ENCODE measurements at places on chromosomes 12 and 14.

DNA sequence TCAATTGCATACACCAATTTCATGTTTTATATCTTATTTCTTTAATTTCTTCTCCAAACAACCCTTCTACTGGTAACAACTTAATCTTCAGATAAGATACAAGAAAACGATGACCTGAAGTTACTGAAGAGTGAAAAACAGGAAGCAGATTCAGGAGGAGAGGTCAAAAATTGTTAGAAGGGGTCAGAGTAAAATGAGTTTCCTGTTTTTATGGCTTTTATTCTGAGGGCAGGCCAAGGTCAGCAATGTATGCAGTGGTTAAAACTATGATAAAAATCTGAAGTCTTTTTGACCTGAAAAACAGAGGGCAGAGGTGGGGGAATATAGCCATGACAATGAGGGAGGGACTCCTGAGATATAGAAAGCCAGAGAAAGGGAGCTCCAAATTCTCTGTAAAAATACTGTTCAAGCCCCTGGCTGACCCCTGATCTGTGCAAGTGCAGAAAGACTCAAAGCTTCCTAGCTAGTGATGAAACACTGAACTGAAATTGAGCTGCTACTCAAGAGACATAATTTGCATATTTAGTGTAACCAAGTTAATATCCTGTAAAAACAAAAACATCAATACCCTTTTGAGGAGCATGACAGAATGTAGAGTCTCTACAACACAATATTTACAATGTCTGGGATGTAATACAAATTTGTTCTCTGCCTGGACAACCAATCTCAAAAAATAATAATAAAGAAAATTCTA is 514.3 kb upstream of the SEL1L start:
- no peak for DNase-seq

GRCh38 chr12:117574655-117575054 is 213.2 kb upstream of the NOS1 start:
- DNase-seq = no peak

GRCh38 chr12:63525831-63526230 is 142.5 kb downstream of the DPY19L2 start:
- DNase-seq = no peak

GRCh38 chr12:15707516-15708199 is 81.5 kb downstream of the EPS8 start:
- no peak for DNase-seq

DNA sequence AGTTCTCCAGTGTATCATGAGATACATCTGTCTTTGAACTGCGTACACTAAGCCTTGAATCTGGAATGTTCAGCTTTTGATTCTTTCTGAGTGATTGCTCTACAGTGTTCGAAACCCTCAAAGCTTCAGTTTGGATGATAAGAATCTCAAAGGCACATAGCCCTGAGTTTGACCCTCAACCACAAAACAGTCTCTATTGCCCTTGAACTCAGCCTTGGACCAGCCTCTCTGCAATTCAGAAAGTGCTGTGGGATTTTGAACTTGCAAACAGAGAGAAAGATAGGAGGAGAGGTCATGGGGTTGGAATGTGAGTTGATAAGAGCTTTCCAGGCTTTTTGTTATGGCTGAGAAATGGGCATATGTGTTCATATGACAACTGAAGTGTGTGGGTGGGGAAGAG is 100.3 kb downstream of the MYRFL start:
- DNase-seq = no peak

DNA sequence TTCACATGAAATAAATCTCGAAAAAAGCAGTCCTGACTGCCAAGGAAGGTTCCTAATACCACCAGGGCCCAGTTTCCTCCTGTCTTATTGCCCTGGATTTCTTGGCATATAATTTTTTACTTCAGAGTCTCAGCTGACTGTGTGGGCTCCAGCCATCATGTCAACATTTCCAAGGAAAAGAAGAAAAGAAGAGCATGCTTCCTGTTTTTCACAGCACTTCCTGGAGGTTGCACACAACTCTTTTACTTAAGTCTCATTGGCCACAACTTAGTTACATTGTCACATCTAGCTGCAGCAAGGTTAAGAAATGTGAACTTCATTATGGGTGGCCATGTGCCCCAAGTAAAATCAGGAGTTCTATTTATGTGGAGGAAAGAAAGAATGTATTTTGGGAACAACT is 24.3 kb downstream of the DACT1 start:
- no peak for DNase-seq

GRCh38 chr12:12984149-12984548 is 15.9 kb downstream of the HEBP1 start:
- DNase-seq = no peak

GRCh38 chr12:79532907-79533288 is 157.9 kb downstream of the PAWR start:
- DNase-seq = no peak

DNA sequence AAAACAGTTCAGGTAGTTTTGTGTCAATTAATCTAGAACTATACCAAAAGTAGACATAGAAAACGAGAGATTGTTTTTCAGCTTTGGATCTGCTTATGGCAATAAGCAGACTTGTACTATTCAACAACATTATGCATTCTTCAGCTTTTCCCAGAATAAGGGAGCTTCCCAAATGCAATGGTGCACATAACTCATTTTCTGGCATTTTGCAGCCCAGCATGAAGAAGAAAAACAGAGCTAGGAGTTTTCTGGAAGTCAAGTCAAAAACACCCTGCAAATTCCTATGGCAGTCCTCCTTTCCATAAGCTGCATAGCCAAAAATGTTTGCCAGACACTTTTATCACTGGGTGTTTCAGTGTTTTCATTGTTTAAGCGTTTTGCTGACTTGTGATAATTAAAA is 314.7 kb downstream of the NAV3 start:
- DNase-seq = no peak

DNA sequence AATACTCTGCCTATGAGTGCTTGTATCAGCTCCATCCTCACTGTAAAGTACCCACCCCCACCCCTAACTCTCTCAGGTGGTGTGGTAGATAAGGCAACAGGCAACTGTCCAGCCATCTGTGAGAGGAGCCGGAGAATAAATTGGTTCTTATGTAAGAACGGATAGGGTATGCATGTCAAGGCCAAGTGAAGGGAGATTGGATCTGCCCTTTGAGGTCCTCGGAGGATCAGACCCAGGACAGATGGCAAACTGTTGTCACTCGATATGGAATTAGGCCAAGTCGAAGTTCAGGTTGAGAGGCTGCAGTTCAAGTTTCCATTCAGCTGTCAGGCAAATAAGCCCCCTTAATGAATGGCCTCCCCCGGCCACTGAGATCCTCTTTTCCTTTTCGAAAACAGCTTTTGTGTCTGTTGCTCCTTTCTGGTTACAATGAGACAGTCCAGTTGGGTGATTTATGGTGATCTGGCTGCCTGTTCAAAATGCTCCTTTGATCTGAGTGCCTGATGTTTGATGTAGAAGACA is 120.3 kb downstream of the VRK1 start:
- DNase-seq = no peak

DNA sequence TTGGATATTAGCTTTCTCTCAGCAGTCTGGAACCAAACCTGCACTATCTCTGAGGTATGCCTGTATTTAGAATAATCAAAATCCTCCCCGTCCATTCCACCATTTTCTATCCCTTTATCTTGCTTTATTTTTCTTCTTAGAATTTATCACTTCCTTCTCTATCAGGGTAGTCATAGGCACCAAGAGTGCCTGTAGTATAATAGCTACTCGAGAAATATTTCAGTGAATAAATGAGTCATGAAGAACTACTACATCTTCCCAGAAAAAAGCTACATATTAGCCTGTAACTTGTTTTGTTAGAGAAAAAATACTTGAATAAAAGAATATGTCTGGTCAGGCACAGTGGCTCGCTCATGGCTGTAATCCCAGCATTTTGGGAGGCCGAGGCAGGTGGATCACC is 4.3 kb downstream of the SLC2A14 start:
- DNase-seq = no peak

GRCh38 chr14:32073537-32074189 is 3.4 kb upstream of the ARHGAP5 start:
- peak; percentile 47 for DNase-seq

DNA sequence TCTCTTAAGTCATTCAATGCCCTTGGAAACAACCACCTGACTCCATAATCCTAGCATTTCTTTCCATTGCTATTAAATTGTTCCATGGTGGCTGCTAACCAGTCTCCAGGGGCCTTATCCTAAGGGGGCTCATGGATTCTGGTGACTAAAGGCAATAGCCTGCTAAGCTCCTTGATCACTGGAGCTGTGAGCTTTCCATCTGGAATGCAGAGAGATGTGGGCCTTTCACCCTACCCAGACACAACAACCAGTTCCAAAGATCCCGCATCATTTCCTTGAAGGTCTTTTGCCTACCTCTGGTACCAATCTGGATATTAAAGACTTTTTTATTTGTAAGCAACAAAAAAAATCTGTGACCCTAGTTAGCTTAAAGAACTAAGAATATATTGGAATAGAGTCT is 32.9 kb downstream of the NDUFA12 start:
- no peak for DNase-seq

DNA sequence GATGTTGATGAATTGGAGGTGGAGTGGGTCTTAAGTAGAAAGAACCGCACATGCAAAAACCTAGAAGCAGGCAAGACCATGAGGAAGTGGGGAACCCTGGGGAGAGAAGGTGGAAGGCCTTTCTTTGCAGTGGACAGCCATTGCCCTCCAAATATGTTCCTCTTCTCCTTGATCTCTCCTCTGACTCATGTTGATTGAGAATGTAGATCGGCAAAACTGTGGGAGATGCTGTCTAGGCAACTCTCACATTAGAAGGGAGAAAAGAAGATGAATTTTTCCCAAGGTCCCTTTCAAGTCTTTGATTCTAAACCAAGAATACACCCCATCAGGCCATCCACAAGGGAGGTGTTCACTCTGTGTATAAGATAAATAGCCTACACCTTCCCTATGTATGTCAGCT is 257.5 kb downstream of the MSRB3 start:
- DNase-seq = no peak

DNA sequence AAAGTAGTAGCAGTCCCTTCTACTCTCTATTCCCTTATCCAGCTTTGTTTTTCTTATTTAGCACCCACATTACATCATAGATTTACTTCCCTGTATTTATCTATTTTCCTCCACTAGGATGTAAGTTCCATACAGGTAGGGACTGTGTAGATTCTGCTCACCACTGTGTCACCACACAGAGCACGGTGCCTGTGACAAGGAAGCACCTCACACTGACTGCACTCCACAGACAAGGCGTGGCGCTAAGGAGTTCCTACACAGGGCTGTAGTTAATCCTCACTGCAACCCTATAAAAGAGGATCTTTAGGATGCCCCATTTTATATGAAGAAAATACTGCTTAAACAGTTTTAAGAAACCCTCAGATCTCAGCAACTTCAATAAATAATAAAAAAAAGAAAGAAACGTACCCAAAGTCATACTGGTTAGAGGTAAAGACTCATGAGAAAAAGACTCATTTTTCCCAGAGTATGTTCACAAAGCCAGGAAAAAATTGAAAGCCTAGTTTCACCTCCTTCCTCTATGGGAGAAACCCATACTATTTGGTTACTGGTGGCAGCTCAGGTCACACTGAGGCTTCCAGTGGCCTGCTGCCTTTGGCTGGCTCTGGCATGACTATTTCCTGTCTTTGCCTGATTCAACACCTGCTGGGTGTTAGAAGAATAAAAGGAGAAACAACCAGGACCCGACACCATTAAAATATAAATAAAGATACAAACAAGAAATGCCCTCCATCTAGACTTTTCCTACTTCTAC is 36.9 kb downstream of the RAD9B start:
- DNase-seq = no peak

DNA sequence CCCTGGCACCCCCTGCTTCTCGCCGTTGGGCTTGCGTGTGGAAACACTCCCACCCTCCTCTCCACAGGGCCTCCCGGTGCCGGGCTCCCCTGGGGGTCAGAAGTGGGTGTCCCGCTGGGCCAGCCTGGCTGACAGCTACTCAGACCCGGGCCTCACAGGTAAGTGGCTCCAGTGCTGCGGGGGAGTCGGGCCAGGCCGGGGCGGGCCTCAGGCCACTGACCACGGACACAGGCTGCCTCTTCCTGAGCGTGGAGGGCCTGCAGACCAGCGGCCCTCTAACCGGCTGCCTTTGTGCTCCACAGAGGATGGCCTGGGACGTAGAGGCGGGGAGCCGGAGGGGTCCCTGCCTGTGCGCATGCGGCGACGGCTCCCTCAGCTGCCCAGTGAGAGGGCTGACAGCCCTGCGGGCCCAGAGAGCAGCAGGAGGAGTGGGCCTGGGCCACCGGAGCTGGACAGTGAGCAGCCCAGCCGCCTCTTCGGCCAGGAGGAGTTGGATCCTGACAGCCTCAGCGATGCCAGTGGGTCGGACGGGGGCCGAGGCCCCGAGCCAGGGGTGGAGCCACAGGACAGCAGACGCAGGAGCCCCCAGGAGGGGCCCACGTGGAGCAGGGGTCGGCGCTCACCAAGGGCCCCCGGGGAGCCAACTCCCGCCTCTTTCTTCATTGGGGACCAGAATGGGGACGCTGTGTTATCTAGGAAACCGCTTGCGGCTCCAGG is 21.1 kb downstream of the CEP170B start:
- DNase-seq = no peak

GRCh38 chr12:75850721-75851462 is 180.7 kb downstream of the PHLDA1 start:
- DNase-seq = no peak

- no peak for DNase-seq
Observed at GRCh38 chr14:91058042-91058581, 2.3 kb downstream of the RPS6KA5 start.

- no peak for DNase-seq
Observed at GRCh38 chr12:124605150-124605882, 37.9 kb upstream of the NCOR2 start.

DNA sequence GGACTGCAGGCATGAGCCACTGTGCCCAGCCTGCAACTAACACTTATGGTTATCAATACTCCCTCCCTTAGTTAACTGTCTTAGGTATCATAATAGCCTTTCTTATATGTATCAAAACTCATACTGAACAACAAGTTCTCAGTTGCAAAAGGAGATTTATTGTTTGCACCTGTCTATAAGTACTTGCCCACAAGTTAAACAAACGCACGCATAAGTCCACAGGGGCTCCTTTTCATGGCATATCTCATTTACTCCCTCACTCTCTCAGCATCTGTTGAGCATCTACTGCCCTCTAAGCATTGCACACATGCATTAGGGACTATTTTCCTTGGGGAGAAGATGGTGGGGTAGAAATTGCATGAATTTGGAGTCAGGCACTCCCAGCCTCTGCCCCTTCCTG is 46.7 kb upstream of the CORO1C start:
- DNase-seq = no peak

GRCh38 chr14:20998139-20998538 is 954 bp upstream of the SLC39A2 start:
- no peak for DNase-seq

DNA sequence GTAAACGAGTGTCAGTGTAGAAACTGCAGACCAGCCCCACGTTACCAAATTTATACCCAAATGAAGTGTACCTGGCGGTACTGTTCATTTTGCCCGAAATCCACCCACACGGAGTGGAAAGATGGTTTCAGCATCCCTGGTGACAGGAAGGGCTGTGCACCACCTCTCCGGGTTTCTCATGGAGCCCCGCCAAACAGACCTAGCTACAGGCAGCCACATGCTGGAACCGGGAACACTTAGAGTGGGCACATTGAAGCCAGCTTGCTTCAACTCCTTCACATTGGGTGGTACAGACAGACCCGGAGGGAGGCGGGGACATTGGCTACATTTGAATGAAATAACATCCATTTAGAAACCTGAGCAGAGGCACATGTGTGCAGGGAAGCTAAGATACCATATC is 84.4 kb downstream of the PPP2R5C start:
- DNase-seq = no peak

- DNase-seq = no peak
Observed at GRCh38 chr12:83099436-83099835, 412.7 kb downstream of the TMTC2 start.
